ENCODE measurements at places on chromosomes 3 and 15.
A peak's percentile ranks its signal among the peaks of the same experiment; 100 is the strongest.

DNA sequence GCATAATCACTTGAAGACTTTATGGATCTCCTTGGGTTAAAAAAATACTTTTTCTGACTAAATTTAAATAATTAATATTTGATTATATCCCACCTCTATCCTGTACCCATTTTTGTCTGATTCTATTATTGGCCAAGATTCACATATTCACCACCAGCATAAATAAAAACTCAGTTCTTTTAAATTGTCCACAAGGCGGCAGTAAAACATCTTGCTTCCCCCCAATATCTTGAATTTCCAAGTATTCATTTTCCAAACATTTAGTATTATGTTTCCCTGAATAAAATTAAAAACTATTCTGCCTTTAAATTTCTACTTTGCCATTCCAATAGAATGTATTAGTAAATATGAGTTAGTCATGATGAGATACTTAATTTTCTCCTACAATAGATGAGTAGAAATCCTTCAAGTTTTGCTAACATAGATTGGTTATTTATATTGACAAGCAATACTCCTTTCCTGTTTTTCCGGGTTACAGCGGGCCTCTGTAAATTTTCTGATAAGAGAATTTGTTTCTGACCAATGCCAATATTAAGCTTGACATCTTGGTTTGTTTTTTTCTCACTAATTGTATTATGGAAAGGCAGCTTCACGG, 218.7 kb upstream of the MDFIC2 start:
- DNase-seq, result peak; percentile 14

GRCh38 chr3:85498177-85498576, 539.4 kb downstream of the CADM2 start:
- no peak for DNase-seq

DNA sequence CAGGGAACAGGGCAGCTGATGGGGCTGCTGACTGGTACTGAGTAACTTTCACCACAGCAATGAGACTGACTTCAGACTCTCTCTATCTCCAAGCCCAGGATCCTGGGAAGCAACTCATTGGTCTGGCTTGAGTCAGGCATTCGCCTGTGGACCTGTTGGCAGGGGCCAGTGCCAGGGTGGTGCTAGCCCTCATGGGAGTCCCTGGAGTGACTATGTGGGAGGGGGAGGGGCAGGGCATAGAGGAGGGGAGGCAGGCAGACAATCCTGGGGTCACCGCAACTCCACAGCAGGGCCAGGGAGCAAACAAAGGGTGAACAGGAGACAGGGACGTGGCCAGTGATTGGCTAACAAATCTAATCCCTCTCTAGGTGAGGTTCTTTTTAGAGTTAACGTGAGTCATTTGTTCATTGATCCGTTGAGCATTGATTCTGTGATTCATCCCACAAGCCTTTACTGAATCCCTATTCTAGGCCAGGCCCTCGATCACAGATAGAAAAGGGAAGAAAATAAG, 71.8 kb downstream of the CEMIP start:
- DNase-seq, result no peak

DNA sequence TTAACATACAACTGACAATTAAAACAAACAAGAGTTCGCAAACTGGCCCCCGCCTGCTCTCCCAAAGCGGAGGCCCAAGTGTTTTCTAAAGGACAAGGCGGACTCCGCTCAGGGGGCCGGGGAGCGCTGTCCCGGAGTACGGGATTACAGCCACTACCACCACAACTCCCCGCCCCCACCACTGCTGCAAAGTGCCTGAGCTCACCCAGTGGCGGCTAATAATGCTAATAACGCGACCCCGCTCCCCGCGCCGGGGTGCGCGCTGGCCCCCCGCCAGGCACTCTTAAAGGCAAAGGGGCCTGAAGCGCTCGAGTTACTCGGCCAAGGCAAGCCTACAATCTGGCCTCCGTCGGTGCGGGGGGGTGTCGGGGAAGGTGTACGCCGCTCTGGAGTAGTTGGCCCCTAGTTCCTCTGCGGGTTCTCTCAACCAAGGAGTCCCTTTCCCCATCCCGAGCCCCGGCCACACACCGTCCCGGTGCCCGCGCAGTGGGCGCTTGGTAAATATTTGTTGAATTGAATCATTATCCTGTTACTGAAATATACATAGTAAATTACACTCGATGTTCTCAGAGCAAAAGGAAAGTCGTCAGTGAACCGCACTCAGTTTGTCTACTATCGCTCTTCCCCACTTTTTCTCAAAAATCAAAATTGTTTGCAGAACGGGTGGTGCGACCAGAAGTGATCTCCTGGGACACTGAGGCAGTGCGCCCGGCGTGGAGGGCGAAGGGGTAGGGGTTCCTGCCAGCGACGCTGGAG, 827 bp downstream of the WNT5A start:
- no peak for DNase-seq

DNA sequence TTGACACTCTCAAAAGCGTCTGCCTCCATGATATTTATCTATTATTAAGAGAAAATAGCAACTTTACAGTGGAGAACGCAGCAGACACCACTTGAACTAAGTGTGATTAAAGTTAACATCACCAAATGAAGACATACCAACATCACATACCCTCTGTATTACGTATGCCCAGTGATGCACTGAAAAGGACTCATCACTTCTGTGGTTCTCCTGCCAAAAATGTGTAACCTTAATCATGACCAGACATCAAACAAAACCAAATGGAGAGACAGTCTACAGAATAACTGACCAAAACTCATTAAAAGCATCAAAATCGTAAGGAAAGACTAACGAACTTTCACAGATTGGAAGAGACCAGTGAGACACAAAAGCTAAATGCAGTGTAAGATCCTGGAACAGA, 103.2 kb downstream of the PPP2R3A start:
- no peak for DNase-seq

DNA sequence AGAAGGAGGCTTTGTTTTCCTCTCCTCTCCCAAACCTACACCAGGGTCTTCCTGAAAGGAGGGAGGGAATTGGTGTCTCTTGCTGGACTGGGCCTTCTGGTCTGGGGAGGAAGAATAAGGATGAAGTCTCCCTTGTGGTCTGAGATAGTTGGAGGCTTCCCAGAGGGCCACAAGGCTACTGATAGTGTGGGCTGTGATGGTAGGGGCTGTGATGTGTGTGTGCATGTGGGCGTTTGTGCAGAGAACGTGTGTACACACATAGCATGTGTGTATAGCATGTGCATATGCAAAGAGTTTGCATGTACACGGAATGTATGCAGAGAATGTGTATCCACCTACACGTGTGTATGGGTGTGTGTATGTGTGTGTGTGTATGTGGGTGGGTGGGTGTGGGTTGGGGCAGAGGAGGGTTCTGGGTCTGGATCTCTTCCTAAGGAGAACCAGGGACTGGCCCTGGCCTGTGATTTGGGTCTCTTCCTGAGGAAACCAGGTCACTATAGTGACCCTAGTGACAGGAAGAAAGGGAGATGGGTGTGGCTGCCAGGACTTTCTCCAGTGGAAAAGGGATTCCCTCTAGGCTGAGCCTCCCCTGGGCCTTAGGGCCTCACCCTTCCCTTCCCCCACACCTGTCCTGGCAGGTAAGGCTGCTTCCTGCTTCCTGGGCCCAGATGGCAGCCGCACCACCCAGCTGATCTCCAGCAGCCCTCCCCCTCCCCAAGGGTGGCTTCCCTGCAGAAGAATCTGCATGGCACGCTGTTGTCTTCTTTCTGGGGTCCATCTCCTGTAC, 1.7 kb downstream of the FLNB start:
- DNase-seq, result peak; percentile 93

GRCh38 chr3:177478170-177478867, 281.0 kb upstream of the TBL1XR1 start:
- DNase-seq, result peak; percentile 85

DNA sequence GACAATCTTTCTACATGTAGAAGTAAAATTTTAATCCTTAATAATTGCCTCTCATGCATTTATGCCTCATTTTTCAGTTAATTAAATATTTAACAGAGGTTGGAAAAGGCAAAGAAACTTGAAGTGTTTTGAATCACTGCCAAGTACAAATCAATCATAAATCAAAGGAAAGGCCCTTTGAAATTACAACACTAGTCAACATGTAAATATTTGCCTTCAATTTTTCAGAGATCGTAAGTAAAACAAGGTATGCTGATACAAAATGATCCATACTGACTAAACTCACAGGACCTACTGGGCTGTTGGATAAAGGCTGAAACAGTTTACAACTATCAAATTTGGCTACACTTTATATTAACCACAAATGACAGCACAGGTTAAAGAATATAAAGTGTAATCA, 33.9 kb downstream of the ZBBX start:
- peak; percentile 15 for DNase-seq

DNA sequence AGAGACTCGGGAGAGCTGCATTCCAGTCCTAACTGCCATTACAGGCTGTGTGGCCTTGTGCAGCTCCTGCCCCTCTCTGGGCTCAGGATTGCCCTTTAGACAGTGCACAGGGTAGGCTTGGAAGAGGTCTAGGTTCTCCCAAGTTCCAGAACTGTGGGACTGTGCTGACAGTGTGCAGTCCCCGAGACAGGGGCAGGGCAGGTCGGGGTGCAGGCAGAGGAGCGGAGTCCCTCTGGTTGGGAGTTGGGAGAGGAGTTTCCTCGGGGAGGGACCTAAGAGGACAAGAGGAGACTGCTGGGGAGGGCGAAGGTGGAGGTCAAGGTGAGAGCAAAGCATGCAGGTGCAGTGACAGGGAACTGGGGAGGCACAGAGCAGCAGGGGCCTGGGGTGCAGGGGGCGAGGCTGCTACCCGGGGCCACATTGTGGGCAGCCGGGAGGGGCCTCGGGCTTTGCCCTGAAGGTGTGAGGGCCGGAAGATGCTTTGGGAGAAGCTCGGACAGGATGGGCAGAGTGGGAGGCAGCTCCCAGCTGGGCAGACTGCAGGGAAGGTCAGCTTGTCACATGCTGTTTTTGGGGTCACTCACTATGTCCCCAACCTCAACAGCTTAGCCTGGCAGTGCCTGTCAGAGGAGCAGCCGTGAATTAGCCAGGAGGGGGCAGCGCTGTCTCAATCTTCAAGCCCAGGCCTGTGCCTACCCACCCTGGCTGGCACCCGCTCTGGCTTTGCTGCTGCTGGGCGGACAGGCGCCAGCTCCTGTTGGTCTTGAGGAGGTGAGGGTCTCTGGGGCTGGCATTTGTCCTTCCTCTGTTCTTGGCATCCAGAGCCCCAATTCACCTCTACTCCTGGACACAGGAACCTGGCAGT, 15.4 kb upstream of the CSPG4 start:
- DNase-seq, result no peak

DNA sequence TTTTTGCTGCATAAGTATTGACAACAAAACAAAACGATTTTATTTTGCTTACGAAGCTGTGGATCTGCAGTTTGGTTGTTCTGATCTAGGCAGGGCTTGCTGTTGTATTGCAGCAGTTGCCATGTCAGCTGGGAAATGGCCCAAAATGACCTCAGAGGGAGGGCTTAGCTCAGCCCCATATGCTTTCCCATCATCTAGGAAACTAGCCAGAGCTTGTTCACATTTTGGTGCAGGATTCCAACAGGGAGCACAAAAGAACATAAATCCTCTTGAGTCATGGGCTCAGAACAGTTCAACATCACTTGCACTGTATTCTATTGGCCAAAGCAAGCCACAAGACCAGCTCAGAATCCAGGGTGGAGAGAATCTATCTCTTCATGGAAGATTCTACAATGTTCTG, 42.2 kb upstream of the ROBO2 start:
- no peak for DNase-seq

GRCh38 chr15:36358094-36358493, 221.3 kb upstream of the CDIN1 start:
- DNase-seq, result no peak

- no peak for DNase-seq
These were observed 66.7 kb downstream of the SLC6A1 start for GRCh38 chr3:11059090-11059798.
